ENCODE measurements at places on chromosomes 5 and 9.

DNA sequence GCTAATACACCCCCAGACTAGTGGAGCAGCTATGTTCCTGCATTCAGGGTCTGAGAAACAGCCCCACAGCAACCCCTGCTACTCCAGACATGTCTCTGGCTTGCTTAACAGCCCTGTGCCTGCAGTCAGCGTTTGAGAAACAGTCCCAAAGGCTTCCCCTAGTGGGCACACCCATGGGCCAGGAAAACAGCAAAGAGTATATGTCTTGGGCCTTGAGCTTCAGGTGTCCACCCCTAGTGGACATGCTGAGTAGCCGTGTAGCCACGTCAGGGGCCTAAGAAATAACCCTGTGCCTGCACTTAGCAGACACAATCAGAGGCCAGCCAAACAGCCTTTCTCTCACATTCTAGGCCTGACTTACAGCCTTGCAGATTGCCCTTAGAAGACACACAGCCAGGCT, 698.6 kb downstream of the PTPRD start:
- DNase-seq: no peak

GRCh38 chr5:111225926-111226325, 1.7 kb downstream of the CAMK4 start:
- no peak for DNase-seq

DNA sequence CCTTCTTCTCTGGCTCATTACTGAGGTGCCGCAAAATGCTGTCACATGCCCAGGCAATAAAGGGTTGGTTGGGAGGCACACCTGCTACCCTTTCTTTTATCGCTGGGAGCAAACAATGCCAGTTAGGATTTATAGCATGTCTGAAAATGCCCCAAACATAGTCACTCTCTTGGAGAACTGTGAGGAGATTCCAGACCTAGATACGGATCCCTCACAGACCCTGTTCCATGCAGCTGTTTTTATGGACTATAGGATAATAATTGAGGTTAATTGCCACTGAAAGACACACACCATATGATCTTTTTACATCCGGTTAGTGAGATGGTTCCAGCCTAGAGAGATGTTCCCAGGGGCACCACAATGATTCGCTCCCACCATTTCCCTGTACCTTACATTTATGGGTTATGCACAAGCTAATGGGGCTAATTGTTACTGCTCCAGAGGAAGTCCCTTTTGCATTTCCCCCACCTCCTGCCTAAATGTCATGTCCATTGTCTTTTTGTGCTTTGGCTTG, 318.1 kb downstream of the PIK3R1 start:
- no peak for DNase-seq

- no peak for DNase-seq
Measured at GRCh38 chr5:856531-857425, 6.0 kb upstream of the ZDHHC11 start.

- DNase-seq: no peak
Measured at GRCh38 chr5:6859023-6859422, 145.8 kb downstream of the TENT4A start.

- peak; percentile 82 for DNase-seq
Measured at GRCh38 chr5:150637245-150638052, 3.0 kb upstream of the SYNPO start.

GRCh38 chr5:54867310-54867944, 118.0 kb downstream of the ESM1 start:
- DNase-seq: peak; percentile 66

GRCh38 chr5:28110781-28111180, 1072.4 kb upstream of the CDH9 start:
- DNase-seq: no peak

- peak; percentile 10 for DNase-seq
Measured at GRCh38 chr5:130836729-130837649, 328.1 kb downstream of the HINT1 start.

DNA sequence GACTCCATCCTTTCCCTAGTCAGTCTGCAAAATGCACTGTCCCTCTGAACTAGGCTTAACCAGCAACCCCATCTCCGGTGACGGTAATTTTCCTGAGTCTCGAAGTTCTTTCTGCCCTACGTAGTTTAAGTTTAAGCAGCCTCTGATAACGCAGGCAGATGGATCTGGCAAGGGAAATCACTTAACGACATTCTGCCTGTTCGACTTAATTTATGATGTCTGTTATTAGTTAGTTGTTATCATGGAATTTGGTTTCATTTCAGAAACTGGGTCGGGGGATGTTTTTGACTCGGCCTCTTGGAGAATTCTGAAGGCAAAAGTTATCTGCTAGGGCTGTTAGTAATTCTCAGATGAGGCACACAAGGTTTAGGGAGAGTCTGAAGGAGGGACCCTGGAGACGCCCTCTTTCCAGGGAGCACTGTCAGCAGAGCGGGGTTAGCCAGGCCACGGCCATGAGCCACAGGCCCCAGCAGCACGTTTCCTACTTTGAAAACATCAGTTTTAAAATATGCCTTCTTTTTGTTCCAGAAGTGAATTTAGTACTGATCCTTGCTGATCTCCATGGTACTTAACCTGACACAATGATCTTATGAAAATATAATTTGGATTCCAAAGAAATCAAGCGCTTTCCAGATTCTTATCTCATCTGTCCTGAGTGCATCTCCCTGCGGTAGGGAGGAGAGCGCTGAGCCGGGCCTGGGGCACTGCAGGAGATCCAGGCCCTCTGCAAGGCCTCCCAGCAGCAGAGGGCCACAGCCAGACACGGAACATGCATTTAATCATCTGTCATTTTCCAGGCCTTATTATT, 171.0 kb upstream of the OTULINL start:
- DNase-seq: no peak

DNA sequence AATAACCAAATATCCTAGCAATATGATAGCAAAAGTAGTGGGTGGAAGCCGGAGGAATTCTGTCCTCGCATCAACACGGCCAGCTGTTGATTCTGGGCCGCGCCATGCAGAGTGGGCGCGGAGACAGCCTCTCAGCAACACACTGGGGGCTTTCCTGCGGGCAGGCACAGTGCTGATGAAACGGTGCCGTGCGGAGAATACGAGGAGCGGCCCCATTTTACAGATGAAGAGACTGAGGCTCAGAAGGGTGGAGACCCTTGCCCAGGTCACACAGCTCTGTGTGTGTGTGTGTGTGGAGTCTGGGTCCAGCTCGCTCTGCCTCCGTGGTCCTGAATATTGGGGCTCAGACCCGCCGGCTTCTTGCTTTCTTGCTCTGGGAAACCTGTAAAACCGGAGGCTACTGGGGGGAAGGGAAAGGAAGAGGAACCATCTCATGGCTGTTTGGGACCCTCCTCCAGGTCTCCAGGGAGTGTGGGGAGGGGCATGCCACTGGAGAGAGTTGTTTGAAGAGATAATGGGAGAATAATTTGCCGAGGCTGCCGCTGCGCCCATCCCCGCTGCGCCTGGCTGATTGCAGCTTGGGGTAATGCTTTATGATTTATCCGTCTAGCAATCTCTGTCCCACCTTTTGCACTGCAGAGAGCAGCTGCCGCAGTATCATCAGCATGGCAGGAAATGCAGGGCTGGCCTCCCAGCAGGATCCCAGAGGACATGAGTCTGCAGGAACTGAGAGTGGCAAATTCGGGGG, 36.6 kb downstream of the NCS1 start:
- DNase-seq: no peak

DNA sequence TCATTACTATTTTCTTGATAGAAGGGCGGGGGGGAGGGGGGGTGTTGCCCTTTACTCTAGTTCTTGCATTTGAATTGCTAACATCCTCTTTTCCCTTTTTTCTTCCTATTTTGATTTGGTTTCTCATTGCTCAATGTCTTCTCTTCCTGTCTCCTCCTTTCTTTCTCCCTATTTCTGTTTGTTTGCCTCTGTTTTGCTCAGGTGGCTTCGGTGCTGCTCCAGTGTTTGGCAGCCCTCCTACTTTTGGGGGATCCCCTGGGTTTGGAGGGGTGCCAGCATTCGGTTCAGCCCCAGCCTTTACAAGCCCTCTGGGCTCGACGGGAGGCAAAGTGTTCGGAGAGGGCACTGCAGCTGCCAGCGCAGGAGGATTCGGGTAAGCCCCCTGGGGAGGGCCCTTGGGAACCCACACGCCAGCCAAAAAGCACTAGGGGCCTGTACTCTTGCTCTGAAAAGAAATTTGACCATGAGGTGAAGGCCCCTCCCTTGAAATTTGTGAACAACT, 48.3 kb downstream of the FAM78A start:
- no peak for DNase-seq

GRCh38 chr9:119677811-119678505, 308.7 kb upstream of the BRINP1 start:
- DNase-seq: no peak

DNA sequence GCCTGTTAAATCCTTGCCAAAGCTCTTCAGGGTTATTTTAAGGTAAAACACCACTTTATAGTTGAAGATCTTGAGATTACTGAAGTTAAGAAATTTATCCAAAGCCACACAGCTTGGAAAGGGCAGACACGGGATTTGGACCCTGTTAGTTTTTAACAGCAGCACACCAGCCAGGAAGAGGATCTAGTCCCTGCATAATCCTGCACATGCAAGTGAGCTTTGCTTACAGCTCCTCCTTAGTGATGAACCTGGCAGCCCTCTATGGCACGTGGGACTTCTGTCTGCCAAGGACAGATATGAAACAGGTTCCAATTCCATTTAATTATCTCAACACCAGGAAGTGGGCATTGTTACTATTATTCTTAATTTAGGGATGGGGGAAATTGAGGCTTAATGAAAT, 108.7 kb downstream of the TRIM32 start:
- no peak for DNase-seq

DNA sequence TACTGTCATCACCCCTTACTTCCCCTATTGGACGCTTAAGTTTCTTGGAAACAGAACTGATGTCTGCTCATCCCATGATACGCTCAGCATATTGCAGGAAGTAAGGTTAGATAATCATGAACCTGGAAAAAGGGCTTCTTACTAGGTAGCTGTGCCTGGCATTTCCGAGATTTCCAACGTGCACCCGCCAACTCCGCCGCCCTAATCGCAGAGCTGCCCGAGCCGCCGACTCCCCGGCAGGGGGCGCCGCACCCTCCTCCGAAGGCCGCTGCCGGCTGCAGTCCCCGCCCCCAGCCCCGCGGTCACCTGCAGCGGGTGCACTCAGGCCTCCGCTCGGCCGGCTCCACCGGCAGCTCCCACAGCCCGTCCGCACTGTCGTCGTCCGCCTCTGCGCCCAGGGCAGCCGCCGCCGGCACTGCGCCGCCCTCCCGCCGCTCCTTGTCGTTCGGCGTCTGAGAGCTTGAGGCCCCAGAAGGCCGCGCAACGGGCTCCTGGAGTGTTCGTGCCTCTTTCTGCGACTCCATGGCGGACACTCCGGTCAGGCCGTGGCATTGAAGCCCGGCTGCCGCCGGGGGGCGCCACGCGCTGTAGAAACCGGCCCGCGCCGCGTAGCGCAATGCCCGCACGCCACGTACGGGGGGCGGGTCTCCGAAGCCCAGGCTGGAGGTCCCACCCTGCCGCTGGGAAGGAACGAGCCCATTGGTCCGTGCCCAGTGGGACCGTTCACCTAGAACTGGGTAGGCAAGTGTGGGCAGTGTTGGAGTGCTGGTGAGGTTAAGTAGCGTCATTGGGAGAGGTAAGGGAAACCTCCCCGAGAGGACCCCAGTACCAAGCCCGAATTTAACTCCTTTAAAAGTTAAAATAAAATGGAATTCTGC, at the start of gene DTWD2:
TSS of gene DTWD2 (minus strand) at position 560 of the 878 bp plus-strand sequence. CDS start at position 524, 36 bp downstream.
- peak; percentile 99 for DNase-seq

DNA sequence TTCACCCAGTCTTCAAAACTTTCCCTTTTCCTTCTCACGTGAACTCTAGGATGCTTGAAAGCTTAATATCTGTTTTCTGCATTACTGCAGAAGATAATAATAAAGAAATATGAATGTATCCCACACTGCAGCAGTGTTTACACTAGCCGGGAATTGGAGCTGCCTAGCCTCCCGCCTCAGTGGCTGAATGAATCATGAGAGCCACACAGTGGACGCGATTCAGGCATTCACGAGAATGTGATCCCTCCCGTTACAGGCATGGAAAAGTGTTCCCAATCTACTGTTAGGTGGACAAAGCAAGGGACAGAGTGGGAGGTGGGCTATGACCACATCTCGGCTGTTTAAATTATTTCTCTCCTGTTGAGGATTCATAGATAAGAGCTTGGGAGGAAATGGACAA, 69.4 kb upstream of the CTSL start:
- DNase-seq: no peak

DNA sequence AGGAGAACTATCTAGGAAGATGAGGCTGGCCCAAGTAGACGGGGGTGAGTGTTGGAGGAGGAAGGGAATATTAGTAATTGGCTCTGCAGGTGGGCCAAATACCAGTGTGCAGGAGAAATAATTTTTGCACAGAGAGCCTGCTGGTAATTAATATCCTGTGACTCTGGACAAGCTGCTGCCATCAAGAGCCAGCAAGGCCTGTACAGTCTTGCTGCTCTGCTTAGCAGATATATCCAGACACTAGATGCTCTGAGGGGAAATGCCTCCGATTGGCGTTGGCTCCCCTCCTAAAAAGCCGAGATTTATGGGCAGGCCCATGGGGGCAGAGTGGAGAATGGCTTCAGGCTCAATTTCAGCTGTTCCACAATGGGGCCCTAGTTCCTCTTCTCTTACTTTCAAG, 29.6 kb upstream of the ASTN2 start:
- no peak for DNase-seq

- DNase-seq: no peak
Measured at GRCh38 chr9:78291240-78291925, 5.5 kb upstream of the PSAT1 start.

DNA sequence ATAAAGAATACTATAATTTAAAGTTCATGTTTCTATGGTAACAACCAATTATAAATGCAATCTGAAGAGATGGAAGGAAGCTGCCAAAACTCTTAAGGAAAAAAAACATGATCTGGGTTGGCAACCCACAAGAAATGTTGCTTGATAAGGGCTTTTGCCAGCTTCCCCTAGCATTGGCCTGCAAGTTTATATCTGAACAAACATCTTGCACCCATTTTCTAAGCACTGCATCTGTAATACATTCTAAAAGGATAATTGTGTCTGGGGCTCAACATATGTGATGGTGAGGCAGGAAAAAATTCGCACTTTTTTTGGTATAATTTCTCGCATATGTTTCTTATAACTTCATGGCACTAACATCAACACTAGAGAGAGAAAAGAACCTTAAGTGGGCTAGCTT, 276.4 kb downstream of the FBXL7 start:
- no peak for DNase-seq

- no peak for DNase-seq
Measured at GRCh38 chr5:98349990-98350365, 423.5 kb upstream of the RGMB start.

DNA sequence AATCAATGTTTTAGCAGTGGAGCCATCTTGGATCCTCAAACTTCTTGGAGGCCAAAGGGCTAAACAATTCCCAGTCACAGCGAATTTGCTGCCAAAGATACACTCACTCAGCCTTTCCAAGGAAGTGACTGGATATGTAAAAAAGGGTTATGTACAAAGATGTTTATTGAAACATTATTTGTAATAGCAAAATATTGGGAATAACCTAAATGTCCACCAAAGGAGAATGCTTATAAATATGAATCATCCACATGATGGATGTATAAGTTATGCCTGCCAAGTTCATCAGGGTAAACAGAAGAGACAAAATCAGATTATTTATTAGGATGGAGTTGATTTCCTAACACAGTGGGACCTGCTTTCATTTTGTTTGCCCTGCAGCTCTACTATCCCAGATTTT, 145.2 kb upstream of the ABCA1 start:
- no peak for DNase-seq

GRCh38 chr9:134473141-134474054, 147.1 kb downstream of the RXRA start:
- no peak for DNase-seq

All from RWPE1 (cell line).